PC-9 (cell line): ENCODE measurements at places on chromosomes 1 and 21.

DNA sequence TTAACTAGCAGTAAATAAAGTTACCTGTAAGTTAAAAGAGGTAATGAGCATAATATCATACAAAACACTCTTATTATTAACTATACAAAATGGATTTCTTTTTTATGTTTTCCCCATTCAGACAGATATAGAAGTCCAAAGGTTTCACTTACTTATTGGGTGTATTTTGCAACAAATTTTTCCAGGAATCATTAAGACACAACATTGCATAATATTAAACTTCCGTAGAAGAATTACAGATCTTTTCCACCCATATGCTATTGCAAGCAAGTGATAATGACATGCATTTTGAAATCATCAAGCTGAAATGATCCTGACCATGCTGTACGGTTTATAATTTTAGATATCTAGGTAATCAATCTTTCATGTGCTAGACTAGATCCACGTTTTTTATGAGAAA lies 957.0 kb downstream of the NCAM2 start:
- no peak for DNase-seq

DNA sequence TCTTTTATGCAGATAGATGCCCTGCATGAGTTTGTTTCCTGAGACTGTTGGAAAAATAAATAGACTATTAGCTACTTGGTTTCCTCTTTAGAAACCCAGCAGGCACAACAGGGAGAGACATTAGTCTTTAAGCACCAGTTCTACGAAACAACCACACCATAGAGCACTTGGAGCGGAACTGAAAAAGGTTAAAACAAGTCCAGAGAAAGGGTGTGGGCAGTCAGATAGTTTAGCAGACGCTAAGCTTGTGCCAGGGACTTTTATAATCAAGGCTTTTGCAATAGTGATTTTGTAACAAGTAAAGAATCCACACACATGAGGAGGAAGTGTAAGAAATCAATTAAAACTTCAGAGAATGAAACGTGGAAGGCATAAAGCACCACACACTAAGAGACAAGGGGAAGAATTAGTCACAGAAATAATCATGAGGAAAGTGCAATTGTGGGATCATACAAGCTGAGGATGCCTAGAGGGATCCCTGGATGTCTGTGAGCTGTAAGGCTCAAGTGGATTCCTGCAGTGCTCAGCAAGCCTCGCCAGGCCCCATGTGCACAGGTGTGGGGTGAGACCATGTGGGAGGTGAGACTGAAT lies 37.8 kb upstream of the TLR5 start:
- DNase-seq, result peak; percentile 94

DNA sequence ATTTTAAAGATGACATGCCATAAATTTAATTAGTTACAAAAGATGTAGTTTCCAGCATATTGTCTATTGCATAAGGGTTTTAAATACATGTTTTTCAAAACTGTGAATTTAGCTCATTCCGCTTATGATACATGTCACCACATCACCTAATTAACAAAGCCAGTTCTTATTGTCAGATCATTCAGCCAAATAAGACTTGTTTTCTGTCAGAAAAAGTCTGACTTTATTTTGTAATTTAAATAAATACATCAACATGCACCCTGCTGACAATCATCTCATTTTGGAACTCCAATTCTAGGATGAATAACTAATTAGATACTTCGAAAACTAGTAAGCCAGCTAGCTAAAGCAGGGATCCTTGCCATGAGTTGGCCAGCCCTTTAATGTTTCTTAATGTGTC lies 110.9 kb upstream of the APP start:
- no peak for DNase-seq

DNA sequence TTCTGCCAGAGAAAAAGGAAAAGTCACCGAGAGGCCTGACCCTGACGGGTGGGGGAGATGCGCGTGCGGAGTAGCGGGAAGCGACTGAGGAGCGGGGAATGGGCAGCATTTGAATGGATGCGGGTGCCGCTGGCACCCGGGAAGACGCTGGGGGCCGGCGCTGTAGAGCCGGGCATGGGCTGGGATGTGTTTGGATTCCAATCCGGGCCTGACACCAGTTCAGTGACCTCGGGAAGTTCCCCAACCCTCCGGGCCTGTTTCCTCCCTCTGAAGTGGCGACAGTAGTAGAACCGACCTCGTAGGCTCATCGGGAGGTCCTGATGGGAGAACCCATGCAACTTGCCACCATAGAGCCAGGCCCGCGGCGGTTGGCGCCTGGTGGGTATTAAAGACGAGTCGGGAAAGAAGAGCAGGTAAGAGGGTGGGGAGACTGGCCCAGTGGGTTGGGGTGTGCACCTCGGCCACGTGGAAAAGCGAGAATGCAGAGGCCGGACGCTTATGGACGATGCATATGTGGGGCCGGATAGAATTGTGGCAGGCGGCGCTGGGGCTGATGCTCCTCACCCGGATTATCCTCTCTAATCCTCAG lies 642 bp upstream of the SLC16A1 start:
- DNase-seq, result peak; percentile 65

GRCh38 chr1:207869859-207870258 lies 41.1 kb downstream of the CD34 start:
- no peak for DNase-seq
